ENCODE measurements at places on chromosomes 3 and 15.

DNA sequence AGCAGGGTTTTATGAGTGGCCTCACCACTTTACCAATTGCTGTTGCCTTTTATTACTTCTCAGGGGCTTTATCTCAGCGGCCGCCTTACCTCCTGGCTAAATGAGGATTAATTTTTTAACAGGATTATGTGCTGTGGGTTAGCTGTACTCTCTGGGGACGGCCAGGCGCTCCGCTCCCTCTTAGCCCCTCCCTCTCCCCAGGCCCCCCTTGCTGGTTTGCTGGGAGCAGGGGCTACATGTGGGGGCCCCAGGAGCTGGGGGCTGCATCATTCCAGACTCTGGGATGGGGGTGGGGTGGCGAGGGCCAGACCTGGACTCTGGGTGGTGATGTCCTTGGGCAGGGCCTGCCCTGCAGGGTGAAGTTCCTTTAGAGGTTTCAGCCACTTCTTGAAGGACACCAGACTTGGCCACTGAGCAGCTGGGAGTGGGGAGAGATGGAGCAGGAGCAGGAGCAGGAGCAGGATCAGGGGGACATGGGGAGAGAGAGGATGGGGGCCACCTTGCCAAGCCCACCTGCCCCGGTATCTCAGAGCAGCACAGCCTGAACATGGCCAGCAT is 196.1 kb downstream of the GOLGA6L6 start:
- peak; percentile 88 for DNase-seq

DNA sequence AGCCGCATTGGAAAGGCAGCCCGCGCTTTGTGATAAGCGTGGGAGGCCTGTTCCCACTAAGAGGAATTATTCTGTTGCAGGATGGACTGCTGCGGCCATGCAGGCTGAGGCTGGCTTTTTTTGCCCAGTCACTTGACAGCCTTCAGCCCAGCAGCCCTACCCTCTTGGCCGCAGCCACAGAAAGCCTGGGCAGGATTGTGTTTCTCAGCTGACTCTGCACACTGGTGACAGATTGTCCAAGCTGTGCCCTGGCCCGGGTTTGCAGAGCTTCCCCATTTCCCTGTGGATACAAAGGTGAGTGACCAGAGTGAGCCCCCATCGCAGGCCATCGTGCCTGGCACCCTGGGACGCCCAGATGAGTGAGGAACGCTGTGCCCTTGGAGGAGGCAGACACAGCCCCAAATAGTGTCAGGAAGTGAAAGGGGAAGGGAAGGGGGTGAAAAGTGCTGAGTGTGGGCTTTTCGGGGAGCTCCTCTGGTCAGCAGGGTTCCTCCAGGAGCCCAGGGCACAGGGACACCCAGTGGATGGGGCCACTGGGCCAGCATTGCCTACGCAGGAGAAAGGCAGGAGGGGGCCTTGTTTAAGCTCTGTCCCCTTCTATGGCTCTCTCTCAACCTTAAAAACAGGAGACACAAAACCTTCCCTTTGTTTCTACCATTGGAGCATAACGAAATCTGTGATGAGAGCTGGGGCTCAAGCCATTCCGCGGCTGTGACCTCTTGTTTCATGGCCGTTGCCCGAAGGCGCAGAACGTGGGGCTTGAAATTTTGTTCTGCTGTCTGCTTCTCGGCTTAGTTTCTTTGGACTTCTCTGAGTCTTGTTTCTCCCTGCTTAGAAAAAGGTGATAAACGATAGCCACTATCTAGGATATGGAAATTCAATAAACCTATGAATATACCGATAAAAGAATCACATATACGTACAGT is 91.5 kb upstream of the MEF2A start:
- no peak for DNase-seq

DNA sequence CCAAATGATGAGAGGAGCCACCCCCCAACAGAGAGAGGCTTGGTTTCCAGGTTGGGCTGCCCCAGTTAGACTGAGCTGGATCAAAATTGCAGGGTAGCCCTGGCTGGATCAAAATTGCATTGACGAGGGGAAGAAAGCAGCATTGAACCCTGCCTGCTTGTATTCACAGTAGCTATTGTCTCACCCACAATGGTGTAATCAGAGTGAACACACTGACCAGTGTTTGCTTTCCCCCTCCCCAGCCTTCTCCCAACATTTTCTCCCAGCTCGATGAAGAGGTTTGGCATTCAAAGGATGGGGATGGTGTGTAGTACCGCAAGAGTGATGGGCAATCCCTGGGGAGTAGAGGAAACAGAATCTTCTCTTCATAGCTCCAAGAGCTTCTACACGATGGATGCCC is 223.8 kb downstream of the ADAMTS9 start:
- DNase-seq: no peak

GRCh38 chr15:71448688-71449114 is 333.4 kb downstream of the THSD4 start:
- no peak for DNase-seq

DNA sequence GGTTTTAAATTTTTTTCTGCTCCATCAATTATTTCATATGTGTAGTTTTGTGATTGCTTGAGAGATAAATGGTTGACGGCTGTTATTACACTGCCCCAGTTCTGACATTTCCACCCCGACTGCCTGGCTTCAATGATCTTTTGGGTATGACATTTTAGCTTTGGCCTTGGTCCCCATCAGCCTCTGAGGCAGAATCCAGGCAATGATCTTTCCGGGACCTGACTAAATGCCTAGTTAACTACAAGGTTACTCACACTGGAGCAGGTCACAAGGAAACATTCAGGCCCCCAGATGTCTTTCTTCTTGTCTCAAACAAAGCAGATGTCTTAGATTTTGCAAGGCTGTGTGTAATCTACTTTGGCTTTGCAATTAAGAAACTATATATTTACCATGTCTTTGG is 61.1 kb upstream of the TMCO5A start:
- no peak for DNase-seq

DNA sequence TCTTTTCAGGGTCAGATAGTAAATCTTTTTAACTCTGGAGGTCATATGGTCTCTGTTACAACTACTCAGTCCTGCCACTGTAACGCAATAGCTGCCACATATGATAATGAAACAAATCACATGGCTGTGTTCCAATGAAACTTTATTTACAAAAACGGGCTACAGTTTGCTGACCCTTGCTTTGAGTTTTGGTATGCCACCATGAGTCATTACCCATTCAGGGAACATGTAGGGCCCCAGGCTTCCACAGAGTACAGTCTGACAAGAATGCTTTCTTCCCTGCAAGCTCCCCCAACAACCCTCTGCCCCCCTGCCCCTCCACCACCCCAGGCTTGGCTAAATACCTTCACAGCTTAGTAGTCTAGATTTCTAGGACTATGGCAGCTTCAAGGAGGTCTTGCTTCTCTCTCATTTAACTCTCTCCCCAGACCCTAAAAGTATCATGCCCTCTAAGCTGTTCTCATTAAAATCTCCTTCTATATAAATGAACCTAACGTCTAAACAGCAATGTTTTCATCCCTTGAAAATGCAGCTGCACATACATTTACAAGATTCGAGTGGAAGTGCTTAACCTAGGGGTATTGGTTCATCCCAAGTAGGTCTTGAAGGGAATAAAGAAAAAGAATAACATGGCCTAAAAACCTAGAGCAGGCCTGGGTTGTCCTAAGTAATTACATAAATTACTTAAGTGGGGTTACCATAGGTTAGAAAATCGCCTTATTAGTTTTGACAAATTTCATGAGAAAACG is 117.8 kb upstream of the PRICKLE2 start:
- peak; percentile 43 for DNase-seq

GRCh38 chr3:72279068-72279604 is 494.2 kb upstream of the PROK2 start:
- DNase-seq: no peak

DNA sequence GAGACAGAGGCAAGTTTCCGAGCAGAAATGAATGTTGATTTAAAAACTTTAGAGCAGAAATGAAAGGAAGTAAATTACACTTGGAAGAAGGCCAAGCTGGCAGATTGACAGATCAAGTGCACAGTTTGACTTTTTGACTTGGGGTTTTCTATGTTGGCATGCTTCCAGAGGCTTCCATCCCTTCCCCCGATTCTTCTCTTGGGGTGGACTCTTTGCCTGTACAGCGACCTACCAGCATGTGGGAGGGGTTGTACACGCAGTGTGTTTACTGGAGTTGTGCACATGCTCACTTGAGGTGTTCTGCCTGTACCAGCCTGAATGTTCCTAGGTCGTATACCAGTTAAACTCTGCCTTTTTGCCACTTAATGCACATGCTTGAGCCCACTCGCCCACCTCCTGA is 701.5 kb upstream of the GBE1 start:
- no peak for DNase-seq

DNA sequence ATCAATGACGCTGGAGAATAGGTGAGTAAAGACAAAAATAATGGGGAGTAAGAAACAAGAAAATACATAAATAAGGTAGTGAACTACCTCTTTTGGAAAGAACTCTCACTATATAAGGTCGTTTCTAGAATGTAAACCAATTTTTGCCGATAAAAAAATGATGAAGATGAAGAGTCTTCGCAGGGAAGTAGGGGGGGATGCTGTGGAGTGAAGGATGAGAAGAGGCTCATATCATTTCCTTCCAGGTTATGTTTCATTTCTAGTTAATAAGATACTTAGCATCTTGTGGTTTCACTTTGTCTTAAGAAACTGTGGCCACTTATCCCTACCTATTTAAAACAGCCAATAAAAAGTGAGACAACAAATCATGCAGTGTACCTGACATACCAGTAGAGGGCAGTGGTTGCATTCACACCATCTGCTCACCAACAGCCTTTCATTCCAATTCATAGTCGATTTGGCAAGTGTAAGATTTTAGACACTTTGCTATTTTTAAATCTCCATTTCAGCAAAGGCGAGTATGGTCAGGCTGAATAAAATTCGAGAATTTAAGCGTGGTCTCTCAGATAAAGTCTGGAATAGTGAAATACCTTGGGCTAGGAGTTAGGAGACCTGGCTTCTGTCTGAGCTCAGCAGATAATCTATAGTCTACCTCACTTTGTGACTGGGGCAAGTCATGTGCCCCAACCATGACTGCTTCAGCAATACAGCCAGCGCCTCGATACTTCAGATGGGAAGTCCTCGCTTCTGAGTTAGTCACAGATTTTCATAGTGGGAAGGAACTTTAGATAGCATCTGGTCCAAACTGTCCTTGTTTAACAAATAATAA is 28.9 kb upstream of the ICE2 start:
- DNase-seq: peak; percentile 50

- no peak for DNase-seq
Observed at GRCh38 chr15:51379390-51379789, 37.9 kb downstream of the GLDN start.

DNA sequence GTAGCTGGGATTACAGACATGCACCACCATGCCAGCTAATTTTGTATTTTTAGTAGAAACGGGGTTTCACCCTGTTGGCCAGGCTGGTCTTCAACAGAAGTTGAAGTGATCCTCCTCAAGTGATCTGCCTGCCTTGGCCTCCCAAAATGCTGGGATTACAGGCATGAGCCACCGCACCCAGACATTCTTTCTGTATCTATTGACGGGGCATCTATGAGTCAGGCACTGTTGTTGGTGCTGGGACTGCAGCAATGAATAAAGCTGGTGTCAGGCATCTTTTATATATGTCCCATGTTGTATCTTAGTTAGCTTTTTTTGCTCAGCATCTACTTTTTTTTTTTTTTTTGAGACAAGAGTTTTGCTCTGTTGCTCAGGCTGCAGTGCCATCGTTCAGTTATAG is 47.6 kb upstream of the ULK4 start:
- peak; percentile 58 for DNase-seq

DNA sequence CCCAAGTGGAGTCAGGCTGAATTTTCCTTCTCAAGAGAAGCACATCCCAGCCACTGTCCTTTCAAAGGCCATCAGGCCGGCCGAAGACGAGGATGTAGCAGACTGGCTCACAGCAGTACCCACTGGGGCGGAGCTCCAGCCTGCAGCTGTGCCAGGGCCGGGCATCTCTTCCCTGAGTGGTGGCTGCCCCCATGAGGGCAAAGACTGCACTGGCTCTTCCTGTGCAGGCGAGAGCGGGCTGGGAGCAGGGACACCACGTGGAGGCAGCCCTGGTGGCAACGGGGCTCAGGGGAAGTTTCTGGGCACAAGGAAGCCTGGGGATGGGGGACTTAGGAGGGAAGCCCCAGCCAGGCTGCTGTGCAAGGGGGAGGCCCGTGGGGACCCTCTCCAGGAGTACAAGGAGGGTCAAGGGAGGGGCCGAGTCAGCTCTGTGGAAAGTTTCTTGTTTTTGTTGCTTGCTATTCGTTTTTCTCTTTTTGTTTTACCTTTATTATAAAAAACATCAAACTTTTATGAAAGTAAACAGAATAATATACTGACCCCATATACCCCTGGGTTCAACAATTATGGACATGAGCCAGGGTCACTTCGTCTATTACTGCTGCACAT is 66.1 kb downstream of the RPN1 start:
- peak; percentile 94 for DNase-seq

- no peak for DNase-seq
Observed at GRCh38 chr3:154122552-154122911, 1.3 kb downstream of the ARHGEF26 start.

DNA sequence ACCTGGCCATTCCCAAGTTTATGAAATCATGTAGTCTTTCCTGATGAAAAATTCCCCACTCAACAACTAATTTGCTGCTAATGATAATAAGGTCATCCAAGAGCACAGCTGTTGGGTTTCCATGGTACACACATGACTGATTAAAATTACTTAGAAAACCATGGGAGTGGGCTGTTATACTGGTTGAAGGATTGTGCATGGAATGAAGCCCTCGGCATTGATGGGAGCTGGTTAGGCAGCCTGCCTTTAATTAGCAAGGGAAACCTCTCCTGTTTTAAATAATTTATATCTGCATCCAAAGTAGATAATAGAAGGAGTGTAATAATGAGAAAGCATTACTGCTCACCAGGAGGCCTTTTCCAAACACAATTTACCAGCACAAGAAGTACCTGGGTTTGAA is 235.1 kb upstream of the CFAP20DC start:
- no peak for DNase-seq

DNA sequence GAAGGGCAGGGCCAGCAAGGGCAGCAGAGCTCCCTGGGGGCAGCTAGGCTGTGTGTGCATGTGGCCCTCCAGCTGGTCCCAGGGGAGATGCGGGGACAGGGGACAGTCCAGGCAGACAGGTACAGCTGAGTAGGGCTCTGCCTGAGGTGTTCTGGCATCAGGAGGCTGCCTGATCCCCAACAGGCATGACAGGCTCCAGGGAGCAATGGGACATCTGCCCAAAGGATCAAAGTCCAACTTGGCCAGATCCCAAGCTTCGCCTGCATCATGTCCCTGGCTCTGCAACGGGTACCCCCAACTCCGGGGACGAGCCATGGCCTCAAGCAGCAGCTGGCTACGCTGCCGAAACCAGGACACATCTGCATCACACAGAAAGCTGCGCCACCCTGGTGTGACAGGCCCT is 21.8 kb downstream of the ATRIP start:
- no peak for DNase-seq

DNA sequence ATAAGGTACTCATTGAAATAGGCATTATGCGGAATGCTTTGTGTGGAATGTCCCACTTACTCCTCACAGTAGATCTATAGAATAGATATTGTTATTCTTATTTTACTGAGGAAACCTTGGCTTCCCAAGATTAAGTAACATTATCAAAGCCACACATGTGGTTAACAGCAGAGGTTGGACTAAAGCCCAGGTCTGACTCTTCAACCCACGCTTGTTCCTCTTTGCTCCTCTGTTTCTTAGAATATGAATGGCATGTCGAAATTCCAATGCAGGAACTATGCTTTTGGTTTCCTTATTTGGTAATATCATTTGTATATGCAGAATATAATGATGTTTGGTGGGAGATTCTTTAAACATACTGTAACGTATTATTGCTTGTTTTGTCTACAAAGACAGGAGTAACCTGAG is 818.8 kb upstream of the LMCD1 start:
- no peak for DNase-seq
